Gastroesophageal sphincter (tissue), 4 donors: ENCODE measurements at places on chromosomes 16 and 17.

DNA sequence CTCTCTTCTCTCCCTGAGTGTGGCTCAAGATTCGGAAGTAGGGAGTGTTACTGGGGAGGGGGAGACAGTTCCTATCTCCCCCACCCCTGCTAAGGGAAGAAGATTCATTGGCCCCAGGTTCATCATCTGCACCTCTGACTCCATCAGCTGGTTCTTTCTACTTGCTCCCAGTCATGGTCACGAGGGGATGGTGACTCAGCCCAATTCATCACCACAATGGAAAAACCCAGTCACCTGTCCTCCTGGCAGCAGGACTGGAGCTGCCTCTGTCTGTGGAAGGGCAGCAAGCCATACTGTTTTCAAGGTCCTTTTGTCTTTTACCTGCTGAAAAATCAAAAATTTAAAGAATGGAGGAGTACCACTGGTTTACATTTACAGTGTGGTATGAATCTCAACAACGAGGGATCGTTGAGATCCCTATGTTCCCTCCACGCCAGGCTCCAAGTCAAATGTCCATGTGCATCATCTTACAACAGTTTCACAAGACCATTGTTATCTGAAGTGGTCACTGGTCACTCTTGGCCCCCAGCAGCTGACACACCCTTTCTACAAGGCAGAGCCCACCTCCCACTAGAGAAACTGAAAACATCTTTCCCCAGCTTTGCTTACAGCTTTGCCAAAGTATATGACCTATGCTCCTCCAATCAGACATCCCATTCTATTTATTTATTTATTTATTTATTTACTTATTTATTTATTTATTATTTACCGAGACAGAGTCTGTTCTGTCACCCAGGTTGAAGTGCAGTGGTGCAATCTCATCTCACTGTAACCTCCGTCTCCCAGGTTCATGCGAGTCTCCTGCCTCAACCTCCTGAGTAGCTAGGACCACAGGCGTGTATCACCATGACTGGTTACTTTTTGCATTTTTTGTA, 40.4 kb upstream of the NDRG4 start:
- no peak for ATAC-seq

- ATAC-seq: no peak
Measured at GRCh38 chr16:65415460-65415859, 293.6 kb upstream of the CDH11 start.

DNA sequence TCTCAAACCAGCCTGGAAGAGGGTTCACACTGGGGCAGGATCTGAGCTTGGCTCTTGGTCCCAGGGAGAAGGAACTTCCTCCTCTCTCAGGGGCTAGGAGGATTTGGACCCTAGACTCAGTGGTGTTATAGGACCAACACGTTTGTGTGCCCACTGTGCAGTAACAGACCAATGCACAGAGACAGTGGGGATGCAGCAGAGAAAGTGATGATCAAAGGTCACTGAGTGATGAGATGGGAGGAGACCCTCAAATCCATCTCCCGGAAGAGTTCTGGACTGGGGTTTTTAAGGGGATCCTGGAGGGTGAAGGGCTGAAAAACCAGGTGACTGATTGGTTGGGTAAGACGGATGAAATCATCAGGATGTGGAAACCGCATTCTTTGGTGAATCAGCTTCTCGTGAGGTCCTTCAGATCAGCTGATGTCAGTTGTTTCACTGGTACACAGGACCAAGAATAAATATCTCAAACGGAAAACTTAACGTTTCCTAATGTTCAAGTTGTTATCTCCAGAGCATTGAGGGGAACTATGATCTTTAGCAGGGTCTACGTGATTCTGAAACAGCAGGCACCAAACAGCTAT, 3.3 kb upstream of the VAC14 start:
- ATAC-seq: no peak

- ATAC-seq: no peak
Measured at GRCh38 chr16:68346892-68347480, 36.2 kb downstream of the PRMT7 start.

DNA sequence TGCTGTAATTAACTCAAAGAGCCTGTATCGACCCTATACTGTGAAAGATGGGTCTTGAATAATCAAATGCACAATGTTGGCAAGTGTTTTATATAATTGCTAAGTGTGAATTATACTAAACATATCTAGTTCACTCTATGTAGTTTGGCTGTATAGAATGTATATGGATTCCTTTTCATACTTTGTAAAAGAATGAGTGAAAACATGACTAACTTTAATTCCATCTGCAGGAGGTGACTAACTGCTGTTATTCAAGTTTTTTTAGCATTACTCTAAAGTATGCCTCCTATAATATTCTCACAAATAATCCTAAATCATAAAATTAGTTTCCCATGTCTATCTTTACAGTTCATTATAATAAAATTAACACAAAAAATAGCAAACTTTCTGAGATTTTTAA, 394.0 kb upstream of the MON1B start:
- no peak for ATAC-seq

GRCh38 chr17:40354221-40355122, 10.1 kb downstream of the GJD3 start:
- no peak for ATAC-seq

GRCh38 chr17:50798424-50799288, 31.3 kb upstream of the ANKRD40CL start:
- no peak for ATAC-seq

DNA sequence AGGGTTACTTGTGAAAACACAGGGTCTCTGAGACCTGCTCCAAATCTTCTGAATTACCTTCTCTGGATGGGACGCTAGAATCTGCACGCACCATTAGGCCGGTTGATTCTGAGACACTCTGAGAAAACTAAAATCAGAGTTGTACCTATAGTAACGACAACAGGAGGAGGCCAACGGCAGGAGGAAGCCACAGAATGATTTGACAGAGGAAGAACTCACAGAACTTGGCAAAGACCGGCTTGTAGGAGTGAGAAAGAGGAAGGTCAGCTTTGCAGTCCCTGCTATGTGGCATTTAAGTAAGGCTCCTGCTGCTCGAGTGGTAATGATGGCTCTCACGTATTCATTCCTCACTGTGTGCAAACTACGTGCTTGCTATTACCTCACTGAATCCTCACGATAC, 483.0 kb downstream of the TMEM114 start:
- ATAC-seq: no peak

DNA sequence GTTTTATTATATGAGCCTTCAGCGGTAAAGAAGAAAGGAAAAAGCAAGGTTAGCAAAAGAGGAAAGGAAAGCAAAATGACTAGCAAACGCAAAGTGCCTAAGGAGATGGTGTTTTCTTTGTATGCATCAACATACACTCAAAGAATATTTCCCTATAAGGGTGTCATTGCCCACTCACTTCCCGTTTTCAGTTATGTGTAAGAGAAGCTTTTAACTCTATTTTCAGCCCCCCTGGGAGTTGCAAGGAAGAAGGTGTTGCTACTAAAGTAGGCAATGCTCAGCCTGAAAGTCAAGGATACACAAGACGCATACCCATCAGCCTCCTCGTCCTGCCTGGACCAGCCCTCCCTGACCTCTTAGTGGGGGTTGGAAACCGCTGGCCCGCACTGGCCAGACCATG, 267.7 kb upstream of the ZFHX3 start:
- no peak for ATAC-seq

DNA sequence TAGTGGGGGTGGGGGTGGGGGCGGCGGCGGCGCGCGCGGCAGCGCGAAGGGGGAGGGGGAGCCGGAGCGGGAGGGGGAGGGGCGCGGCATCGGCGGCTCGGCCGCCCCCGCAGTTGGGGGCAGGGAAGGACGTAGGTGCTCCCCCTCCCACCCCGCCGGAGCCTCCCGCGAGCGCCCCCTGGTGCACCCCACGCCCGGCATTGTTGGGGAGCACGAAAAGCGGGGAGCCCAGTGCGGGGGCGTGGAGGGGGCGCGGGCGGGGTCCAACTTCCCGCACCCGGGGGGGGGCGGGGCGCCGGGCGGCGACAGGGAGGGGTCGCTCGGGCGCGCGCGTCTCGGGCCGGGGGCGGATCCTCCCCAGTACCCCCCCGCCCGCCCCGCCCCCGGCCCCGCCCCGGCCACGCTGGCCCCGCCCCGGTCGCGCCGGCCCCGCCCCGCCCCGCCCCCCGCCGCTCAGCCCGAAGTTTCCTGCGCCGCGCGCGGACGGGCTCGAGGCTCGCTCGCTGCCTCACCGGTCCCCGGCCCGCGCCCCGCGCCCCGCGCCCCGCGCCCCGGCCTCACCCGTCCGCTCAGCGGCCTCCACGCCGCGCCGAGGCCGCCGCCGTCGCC, at the start of gene CACNA1H:
Gene CACNA1H (plus strand): TSS at position 456 of the 609 bp plus-strand sequence. CDS start 632 bp downstream, outside the sequence.
- ATAC-seq: peak; percentile 53

- ATAC-seq: peak; percentile 93
Measured at GRCh38 chr17:75182569-75183436, at the start of gene SUMO2. Gene SUMO2, minus strand, starts transcription at chr17:75182959. Its CDS starts 125 bp downstream, at chr17:75182834.

- no peak for ATAC-seq
Measured at GRCh38 chr17:9054126-9054975, 33.0 kb downstream of the NTN1 start.

GRCh38 chr16:4052801-4053293, 63.4 kb downstream of the ADCY9 start:
- no peak for ATAC-seq

- ATAC-seq: no peak
Measured at GRCh38 chr16:76125871-76126270, 151.3 kb upstream of the CNTNAP4 start.

- no peak for ATAC-seq
Measured at GRCh38 chr17:39755554-39756379, 18.0 kb downstream of the GRB7 start.

- no peak for ATAC-seq
Measured at GRCh38 chr17:50332196-50332595, 13.7 kb upstream of the XYLT2 start.

GRCh38 chr17:42708588-42708987, 26.3 kb downstream of the CNTNAP1 start:
- no peak for ATAC-seq

DNA sequence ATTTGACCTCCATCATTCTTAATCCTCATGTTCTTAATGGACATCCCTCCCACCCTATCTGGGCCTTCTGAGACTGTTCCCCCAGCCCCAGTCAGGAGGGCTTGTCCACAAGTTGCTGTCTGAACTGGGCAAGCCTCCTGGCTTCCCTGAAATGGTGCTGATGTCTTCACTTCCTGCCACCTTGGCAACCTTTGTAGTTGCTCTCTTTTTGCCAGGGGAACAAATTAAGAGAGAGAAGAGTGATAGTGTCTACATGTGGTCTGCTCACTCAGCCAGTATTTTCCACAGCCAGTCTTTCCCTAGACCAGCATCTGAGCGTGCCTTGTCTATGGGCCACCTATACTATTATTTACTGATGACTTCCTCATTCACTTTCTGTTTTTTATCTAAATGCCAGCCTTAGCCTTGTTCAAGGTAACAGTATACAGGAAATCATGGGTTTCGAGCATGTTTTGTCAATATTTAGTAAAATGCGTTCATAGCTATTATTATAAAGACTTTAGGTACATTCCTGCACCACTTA, 710.1 kb downstream of the MAF start:
- no peak for ATAC-seq

DNA sequence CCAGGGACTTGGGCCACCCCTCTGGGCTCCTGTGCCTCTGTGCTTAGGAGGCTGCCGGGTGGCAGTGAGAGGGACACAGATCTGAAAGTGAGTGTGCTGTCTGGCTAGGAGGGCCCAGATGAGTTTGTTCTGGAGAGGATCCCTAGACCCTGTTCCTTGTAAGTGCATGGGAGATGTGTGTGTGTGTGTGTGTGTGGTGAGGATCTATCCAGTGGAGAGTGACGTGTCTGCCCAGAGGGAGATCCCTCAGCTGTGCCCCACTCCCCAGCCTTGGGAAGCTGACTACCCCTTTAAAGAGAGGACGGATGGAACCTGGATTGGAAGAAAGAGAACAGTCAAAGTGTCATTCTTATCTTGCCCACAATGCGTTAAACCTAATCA, 25.5 kb upstream of the CDC42EP4 start:
- no peak for ATAC-seq

GRCh38 chr16:46748775-46749705, 896 bp upstream of the MYLK3 start:
- ATAC-seq: no peak

- ATAC-seq: no peak
Measured at GRCh38 chr17:65504141-65504540, 57.3 kb downstream of the AXIN2 start.

GRCh38 chr16:27398894-27399853, 2.8 kb upstream of the IL21R start:
- ATAC-seq: no peak

DNA sequence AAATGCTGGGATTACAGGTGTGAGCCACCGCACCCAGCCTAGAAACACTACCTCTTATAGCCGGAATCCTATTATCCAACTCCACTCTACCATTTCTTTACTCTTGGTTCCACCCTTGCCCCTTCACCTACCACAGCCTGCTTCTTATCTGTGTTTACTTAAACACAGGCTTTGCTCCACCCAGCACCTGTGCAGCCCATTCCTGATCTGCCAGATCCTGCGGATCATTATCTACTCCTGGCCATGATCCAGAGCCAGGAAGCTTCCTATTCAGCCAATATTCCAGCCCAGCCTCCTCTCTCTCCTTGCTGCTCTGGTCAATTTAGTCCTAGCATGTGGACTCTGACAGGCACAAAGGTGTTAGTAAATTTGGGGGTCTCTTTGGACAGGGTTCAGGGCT, 98.8 kb upstream of the MED13 start:
- ATAC-seq: no peak
